ENCODE measurements at places on chromosomes 2 and 18.

DNA sequence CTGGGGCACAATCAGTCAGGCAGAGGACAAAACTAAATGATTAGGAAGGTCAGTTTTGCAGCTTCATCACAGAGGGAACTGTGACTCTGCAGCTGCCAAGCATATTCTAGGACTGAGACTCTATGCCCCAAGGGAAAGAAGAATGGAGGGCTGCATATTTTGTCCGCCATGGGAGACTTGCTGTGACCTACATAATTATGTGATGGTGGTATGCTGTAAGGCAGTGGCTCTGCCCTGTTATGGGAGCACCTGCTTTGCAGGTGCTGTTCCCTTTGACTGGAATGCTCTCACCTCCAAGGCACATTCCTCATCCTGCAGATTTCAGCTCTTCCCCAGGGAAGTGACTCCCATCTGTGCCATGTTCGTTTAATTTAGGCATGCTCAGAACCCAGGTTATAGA, 261.9 kb upstream of the EPHA4 start:
- no peak for DNase-seq

DNA sequence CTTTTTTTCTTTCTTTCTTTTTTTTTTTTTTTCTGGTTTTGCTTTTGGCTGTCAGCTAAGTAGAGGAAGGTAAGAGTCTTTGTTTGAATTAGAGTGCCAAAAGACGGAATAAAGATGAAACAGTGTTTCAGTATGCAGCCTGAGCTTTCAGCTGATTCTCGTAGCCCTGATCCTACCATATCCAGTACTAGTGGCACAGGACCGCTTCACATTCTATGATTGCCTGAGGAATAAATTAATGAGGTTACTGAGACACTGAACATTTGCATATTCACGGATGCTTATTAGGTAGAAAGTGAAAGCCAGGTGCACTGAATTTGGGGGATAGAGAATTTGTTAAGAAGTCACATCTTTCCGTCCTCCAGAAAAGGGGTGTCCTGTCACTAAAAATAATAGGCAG, 421.5 kb upstream of the POU3F3 start:
- DNase-seq, result no peak

GRCh38 chr2:71607151-71607889, 154.0 kb downstream of the DYSF start:
- DNase-seq, result no peak

- DNase-seq, result no peak
Measured at GRCh38 chr2:138239902-138240491, 261.6 kb upstream of the SPOPL start.

DNA sequence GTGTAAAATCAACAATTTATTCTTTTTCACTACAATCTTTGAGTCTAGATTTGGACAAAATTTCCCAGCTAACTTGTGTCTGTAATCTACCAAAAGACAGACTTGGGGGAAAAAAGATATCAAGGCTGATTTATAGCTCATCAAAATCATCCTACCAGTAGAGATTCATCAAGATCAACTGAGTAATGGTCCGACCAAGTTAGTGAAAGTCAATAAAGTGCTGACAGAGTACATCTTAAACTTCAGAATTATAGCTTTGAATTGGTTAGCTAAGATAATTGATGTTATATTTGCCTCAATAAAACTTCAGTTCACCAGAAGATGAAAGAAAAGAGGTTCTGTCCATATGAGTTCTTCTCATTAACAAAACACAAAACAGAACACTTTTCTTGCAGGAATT, 207.1 kb upstream of the KYNU start:
- no peak for DNase-seq

DNA sequence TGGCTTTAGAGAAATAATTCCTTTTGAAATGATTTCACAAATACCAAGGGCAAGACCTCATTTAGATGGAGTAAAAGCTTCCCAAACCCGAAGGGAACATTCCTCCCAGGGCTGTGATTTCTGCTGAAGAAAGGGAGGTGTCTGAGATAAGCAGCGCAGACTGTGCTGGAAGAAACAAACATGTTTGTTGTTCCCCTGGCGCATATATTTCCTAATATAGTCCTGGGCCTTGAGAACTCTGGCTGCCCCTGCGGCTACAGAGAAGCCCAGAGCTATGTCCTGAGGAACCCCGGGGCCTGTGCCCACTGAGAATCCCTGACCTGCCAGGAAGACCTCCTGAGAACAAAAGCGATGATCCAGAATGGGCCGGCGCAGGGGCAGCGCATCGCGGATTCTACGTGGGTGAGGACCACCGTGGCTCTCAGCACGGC, 372.6 kb upstream of the NT5C1B start:
- no peak for DNase-seq

DNA sequence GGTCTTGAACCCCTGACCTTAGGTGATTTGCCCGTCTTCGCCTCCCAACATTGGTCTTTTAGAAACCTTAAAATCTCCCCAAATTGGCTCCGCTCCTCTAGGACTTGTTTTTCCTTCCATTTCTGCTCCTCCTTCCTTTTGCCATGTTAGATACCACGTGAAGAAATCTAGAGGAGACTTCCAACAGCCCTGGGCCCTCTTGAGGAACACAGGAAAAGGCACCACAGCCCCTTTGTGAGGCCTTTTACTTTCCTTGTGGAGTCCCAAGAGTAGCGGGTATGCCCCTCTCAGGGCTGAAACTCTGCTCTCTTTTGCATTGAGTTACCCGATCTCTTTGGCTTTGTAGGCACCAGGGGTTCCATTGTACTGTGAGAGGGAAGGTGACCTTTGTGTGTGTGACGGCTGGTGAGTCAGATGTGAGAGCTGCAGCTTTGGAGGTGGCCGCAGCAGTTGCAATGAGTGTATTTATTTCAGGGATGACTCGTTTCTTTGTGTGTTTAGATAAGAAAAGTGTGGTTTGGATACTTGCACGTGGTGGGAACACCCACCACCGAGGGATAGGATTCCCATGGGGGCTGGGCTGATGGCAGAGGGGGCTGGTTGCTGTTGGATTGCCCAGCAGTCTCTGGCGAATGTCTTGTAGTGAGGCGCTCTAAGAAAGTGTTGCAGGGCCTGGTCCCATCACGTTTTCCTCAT, 218.4 kb upstream of the HS6ST1 start:
- no peak for DNase-seq

All from cerebellar nuclear complex (tissue), 1 donor.